ENCODE measurements at places on chromosomes 13 and 19. TPM values are rescaled to one million over a fixed set of nuclear protein-coding genes. Genes with fewer than 3 reads are reported as not detected.

Gene HOOK2
- 12.8 TPM for total RNA-seq

Gene ZNF547
- 3.2 TPM for total RNA-seq

Gene NAPSA
- total RNA-seq: 0.11 TPM

Gene CGB8
- not detected for total RNA-seq

Gene PLVAP
- total RNA-seq: 0.50 TPM

Gene CCDC169
- total RNA-seq: 4.5 TPM

Gene CEACAM3
- total RNA-seq: not detected
